ENCODE measurements at places on chromosomes 2 and 18. TPM values are rescaled to one million over a fixed set of nuclear protein-coding genes. Genes with fewer than 3 reads are reported as not detected.

DNA sequence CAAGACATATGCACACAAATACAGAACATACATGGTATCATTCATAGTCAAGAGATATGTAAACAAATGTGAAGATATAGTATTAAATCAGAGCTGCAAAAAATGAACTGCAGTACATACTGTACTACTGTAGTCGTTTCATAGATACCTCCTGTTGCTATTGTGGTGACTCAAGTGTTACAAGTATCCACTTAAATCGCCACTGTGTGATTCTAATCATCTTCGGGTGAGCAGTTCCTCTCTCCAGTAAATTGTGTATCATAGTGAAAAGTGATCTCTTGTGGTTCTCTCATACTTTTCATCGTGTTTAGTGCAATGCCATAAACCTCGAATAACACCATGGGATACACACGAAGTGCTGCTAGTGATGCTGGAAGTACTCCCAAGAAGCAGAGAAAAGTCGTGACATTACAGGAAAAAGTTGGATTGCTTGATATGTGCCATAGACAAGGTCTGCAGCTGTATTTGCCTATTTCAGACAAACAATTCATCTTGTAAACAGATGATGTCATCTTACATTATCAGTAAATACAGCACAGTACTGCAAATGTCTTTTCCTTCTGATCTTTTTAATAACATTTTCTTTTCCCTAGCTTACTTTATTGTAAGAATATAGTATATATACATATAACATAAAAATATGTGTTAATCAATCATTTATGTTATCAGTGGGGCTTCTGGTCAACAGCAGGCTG is 222.2 kb downstream of the BCL11A start:
- no peak overlapping the region for H3K4me3 ChIP-seq
- H3K4me1 ChIP-seq: peaks cover 7% of the 10 kb centered on the region
- H3K36me3 ChIP-seq: no peaks in the 10 kb centered on the region
- DNase-seq: no peak
- no peak overlapping the region for H3K27ac ChIP-seq

- no peak overlapping the region for H3K4me3 ChIP-seq
- H3K36me3 ChIP-seq: no peaks in the 10 kb centered on the region
- no peak overlapping the region for H3K27ac ChIP-seq
- no peak for DNase-seq
Measured at GRCh38 chr2:10894264-10894935, 17.3 kb upstream of the KCNF1 start.

GRCh38 chr2:39942950-39943349 is 163.9 kb upstream of the THUMPD2 start:
- H3K4me1 ChIP-seq: no peaks in the 10 kb centered on the region
- no peaks in the 10 kb centered on the region for H3K27me3 ChIP-seq
- no peak overlapping the region for H3K4me3 ChIP-seq
- H3K27ac ChIP-seq: no peak overlapping the region
- H3K36me3 ChIP-seq: no peaks in the 10 kb centered on the region

- no peaks in the 10 kb centered on the region for H3K27me3 ChIP-seq
- H3K27ac ChIP-seq: no peak overlapping the region
- DNase-seq: no peak
- H3K36me3 ChIP-seq: no peaks in the 10 kb centered on the region
- no peak overlapping the region for H3K4me3 ChIP-seq
- no peaks in the 10 kb centered on the region for H3K4me1 ChIP-seq
Measured at GRCh38 chr18:68509902-68510301, 205.0 kb downstream of the TMX3 start.

DNA sequence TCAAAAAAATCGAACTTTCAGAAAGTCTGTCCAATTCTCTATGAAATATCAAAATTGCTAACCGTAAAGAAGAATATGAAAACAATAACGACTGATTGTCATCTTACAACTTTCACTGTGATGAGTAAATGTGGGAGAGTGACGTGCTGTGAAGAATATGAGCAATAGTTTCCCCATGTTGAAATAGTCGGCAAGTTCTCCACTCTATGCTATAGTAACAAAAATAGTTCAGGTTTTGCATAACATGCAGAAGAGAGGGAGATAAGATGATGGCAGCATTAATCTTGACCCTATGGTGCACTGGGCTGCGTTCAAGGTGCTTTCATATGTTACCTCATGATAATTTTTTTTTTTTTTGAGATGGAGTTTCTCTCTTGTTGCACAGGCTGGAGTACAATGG is 196.8 kb upstream of the CYRIA start:
- H3K36me3 ChIP-seq: no peaks in the 10 kb centered on the region
- no peaks in the 10 kb centered on the region for H3K27me3 ChIP-seq
- DNase-seq: no peak
- H3K27ac ChIP-seq: no peak overlapping the region
- H3K4me3 ChIP-seq: no peak overlapping the region

DNA sequence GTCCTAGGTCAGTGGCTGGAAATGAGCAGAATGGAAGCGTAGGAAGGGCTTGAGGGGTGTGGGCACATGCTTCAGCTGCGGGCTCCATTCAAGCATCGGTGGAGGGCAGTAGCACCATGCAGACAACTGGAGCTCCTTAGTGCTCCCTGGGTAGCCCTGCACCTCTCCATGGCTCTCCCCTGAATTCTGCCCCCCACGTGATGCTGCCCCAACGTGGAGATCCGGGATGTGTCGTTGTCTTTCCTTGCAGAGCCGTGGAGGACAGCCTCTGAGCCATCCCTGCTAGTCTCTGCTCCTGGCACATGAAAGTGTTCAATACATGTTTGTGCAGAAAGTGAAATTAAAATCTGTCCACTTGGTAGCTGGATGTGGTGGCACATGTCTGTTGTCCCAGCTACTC is 94.5 kb downstream of the SH3RF3 start:
- no peaks in the 10 kb centered on the region for H3K27me3 ChIP-seq
- H3K4me1 ChIP-seq: no peaks in the 10 kb centered on the region
- H3K27ac ChIP-seq: no peak overlapping the region
- H3K4me3 ChIP-seq: no peak overlapping the region
- no peaks in the 10 kb centered on the region for H3K36me3 ChIP-seq

- no peaks in the 10 kb centered on the region for H3K36me3 ChIP-seq
- peak overlapping the region; percentile 38 for H3K4me3 ChIP-seq
- H3K4me1 ChIP-seq: peaks cover 25% of the 10 kb centered on the region
- H3K27ac ChIP-seq: no peak overlapping the region
Measured at GRCh38 chr2:72925328-72925943, 8.1 kb downstream of the EMX1 start.

- no peak for DNase-seq
- H3K4me3 ChIP-seq: no peak overlapping the region
- no peaks in the 10 kb centered on the region for H3K36me3 ChIP-seq
Measured at GRCh38 chr2:108268001-108268400, 20.7 kb upstream of the SULT1C2 start.

GRCh38 chr18:70423988-70424387 is 135.1 kb downstream of the SOCS6 start:
- DNase-seq: peak; percentile 20
- H3K27me3 ChIP-seq: no peaks in the 10 kb centered on the region
- peaks cover 27% of the 10 kb centered on the region for H3K4me1 ChIP-seq
- H3K27ac ChIP-seq: peak overlapping the region; percentile 14

DNA sequence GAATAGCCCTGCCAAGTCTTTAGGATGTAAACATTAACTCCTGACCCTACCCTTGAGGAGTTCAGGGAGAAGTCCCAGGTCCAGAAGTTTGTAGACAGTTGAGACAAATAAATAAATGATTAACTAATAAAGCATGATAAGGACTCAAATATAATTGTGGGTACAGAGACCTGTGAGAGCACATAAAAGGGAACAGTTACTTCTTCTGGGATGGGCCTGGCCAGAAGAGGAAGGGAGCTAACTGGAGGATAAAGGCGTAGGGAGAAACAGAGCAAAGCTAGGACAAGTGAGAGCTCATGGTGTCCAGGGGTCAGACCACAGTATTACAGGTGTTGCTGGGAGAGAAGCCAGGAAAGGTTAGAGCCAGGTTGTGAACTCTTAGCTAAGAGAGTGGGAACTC is 3.0 kb downstream of the LCLAT1 start:
- H3K4me1 ChIP-seq: peaks cover 19% of the 10 kb centered on the region
- no peak overlapping the region for H3K27ac ChIP-seq
- DNase-seq: no peak
- H3K27me3 ChIP-seq: no peaks in the 10 kb centered on the region

The GPR148 gene
- not detected for total RNA-seq

The TMEM17 gene
- total RNA-seq: 2.4 TPM

The SULT1C4 gene
- total RNA-seq: 11.3 TPM

The GKN1 gene
- not detected for total RNA-seq

The ANKRD30BL gene
- total RNA-seq: not detected

The IL1A gene
- total RNA-seq: 3.2 TPM

The CD8B2 gene
- not detected for total RNA-seq

The ALK gene
- total RNA-seq: not detected
